ENCODE measurements at places on chromosomes 1 and 21.

- no peak for DNase-seq
Measured at GRCh38 chr1:159779403-159779851, 1.3 kb upstream of the DUSP23 start.

- no peak for DNase-seq
Measured at GRCh38 chr1:108511764-108512163, 48.1 kb upstream of the EEIG2 start.

DNA sequence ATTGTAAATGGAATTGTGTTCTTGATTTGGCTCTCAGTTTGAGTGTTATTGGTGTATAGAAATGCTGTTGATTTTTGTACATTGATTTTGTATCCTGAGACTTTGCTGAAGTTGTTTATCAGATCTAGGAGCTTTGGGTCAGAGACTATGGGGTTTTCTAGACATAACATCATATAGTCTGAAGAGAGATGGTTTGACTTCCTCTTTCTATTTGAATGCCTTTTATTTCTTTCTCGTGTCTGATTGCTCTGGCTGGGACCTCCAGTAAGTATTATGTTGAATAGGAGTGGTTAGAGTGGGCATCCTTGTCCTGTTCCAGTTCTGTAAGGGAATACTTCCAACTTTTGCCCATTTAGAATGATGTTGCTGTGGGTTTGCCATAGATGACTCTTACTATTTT, 39.1 kb upstream of the ANGPTL1 start:
- no peak for DNase-seq

DNA sequence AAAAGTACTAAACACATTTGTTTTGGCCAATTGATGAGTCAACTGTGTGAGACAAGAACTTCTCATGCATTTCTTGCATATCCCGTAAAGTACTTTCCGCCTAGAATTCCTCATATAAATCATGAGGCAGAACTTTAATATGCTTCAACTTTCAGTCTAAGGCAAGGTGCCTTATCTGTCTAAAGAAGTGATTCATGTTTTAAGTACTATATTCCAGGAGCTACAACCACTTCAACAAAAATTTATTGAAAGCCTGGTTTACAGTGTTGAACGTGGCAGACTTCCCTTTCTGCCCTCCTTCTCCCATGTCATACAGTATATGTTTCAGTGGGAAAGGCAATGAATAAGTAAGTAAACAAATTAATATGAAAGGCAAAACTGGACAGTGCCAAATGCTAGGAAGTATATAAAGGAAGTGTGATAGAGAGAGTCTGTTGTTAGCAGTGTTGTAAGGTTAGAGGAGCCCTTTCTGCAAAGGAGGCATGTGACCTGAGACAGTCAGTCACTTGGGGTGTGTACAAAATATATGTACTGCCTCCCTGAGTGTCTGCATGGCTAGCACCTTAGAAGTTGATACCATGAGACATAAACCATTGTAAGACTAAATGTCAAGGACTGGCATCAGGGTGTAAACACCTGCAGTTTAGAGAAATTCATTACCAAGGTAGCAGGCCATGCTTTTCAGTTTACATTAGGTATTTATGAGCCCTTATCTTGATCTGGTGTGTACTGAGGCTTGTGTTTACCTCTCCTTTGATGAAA, 362.2 kb downstream of the SRGAP2C start:
- DNase-seq = no peak
